Fibroblast of skin of right biceps (primary cell): ENCODE measurements at places on chromosomes 16 and 17.

DNA sequence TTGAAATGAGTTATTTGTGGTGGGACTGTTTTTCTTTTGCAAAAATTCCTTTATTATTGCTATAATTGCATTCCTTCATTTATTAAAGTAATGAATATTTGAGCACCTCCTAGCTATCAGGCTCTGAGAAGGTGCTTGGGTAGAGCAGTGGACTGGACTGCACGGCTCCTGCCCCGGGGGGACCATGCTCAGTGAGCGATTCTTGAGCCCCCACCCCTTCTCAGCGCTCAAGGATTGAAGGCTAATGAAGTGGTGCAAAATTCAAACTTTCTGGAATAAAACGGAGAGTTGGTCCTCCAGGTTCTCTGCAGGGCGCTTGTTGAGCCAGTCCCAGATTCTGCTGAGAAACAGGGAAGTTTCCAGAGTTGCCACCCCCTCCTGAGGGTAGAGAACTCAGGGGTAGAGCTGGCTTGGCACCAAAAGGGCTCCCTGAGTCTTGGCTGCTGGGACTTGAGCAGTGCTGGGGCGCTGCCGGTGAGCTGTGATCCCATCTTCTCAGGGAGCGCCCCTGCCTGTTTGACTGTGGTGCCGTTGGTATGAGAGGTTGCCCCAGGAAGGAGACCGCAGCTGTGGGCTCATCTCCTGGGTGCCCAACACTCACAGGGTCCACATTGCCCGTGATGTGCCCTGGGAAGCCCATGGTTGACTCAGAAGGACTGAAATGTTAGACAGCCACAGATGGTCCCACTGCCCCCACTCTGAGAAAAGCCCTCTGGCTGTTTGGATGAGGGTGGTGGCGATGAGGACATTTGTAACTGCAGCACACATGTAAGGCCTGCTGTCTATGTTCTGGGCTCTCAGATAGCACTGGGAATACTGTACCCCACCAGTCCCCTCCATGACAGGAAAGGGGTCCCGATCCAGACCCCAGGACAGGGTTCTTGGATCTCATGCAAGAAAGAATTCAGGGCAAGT is 20.0 kb downstream of the KSR1 start:
- DNase-seq, result no peak

DNA sequence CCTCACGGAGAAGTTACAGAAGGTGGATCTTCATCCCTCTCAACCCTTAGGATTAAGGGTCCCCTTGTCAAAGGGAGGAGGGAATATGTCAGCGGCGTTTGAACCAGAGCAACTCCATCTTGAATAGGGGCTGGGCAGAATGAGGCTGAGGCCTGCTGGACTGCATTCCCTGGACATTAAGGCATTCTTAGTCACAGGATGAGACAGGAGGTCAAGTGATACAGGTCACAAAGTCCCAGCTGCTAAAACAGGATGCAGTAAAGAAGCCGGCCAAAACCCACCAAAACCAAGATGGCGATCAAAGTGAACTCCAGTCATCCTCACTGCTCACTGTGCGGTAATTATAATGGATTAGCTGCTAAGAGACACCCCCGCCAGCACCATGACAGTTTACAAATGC is 36.7 kb downstream of the RBFOX3 start:
- no peak for DNase-seq

DNA sequence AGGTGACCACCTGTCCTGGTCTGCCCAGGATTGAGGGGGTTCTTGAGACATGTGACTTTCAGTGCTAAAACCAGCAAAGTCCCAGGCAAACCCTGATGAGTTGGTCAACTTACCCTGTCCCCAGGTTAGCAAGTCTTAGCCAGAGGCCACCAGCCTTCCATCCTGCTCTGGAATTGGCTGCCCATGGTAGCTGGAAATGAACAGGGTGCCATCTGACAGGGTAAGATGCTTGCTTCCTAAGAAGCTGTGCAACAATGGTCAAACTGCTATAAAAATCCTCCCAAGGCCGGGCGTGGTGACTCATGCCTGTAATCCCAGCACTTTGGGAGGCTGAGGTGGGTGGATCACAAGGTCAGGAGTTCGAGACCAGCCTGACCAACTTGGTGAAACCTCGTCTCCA is 22.8 kb upstream of the MTMR4 start:
- DNase-seq, result no peak

DNA sequence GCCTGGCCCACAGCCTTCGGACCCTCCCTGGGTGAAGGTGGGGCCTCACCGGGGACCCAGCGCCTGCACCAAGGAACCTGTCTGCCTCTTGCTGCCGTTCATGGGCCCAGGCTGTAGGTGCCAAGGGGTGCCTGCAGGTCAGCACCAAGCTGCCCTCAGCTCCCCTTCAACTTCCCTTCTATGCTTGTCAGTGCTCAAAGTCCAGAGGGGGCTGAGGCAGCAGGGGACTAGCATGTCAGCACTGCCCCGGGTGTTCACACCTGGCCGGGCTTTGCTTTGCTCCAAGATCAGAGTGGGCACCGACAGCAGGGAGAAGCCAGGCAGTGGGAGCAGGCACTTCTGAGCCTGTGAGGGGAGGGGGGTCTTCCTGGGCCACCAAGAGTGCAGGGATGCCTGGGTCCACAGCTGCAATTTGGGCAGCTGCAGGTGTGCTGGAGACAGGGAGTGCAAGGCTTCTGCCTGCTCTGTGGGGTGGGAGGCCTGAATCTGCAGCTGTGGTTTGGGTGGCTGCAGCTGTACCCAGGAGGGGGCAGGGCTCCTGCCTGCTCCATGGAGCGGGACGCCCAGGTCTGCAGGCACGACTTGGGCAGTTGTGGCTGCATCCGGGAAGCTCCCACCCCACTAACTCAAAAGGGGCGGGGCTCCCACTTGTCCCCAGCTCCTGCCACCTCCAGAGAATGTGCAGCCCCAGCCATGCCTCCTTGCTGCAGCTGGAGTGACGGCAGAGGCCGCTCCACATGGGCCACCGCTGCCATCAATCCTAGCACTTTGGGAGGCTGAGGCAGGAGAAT is 27.6 kb upstream of the PRM1 start:
- no peak for DNase-seq

GRCh38 chr17:38742411-38743308 is 5.5 kb downstream of the PCGF2 start:
- DNase-seq, result peak; percentile 93

DNA sequence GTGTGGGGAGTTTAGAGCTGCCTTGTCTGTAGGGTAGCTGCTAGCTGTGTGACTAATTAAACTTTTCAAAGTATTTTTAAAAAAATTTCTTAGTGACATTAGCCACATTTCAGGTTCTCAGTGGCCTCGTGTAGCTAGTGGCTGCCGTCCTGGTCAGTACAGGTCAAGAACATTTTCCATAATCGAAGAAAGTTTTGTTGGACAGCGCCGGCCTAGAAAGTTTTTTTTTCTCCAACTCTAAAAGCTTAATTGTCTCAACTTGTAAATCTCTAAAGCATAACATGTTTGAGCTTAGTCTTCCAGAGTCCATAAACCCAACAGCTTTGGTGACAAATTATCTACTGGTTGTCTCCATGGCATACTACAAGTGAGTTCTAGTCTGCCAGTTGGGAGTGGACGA is 4.3 kb downstream of the AKAP1 start:
- no peak for DNase-seq

- peak; percentile 68 for DNase-seq
Observed at GRCh38 chr17:63675607-63676546, 24.0 kb downstream of the LIMD2 start.

DNA sequence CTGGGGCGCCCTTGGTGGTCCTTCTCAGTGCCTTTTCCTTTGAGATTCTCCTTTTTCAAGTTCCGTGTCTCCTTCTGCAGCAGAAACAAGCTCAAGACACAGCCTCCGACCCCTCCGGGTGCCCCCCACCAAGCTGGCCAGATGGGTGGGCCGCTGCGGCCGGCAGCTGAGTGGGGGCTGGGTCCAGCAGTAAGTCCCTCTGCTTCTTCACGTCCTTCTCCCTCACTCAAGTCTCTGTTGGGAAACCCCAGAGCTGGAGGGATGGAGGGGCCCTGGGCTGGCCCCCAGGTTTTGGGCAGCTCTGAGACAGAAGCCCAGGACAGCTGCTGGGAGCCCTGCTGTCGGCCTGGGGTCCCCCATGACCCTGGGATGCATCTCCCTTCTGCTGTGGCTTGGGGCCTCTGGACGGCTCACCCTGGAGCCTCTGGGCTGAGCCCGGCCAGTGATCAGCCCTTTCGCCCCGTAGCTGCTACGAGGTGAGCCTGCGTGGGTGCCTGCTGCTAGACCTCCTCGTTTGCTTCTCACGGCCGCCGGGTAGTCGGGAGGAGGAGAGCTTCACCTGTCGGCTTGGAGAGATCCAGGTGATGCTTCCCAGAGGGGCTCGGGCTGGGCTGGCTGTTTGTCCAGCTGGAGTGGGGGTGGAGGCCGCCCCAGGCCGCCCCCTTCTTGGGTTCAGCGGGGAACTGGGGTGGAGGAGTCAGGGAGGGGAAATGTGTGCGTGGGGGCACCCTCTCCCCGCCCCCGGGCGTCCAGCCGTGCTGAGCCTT is 10.7 kb downstream of the ENGASE start:
- DNase-seq, result no peak

GRCh38 chr17:44266402-44267164 is 1.4 kb downstream of the SLC4A1 start:
- no peak for DNase-seq

DNA sequence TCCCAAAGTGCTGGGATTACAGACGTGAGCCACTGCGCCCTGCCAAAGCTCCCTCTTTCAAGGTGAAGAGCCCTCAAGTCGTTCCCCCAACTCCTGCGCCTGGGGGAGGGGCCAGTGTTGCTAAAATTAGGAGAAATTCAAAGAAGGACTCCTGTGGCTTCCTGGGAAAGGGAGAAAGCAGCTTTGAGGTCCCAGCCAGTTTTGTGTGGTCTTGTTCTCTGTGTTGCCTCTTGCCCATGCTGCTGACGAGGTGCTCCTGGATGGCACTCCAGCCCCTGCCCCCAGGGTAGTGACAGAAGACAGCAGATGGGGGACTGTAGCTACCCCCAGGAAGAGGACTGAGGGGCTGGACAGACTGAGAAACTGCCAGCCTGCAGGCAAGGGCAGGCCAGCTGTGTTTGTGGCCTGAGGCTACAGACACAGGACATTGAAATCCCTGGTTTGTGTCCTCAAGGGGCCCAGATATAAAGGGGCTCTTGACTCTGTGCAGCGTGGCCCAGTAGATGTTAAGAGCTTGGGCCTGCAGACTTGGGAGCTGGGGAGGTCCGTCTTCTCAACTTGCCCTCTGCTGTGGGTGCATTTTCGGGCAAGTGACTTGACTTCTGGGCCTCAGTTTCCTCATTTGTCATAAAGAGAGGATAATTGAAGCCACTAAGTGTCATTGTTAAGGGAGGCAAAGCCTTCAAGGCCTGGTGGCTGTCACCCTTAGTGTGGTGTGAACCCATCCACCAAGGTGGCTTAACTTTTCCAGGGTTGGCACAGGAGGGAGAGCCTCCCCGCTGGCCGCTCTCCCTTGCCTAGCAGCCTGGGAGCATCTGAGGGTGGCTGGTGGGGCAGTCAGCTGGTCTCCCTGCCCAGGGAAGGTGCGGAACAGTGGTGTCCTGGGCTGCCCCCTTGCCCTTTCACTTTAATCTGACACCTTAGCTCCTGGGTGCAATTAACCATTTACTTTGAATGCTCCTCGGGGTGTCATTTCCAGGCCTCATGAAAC is 4.1 kb downstream of the UBALD2 start:
- no peak for DNase-seq

- DNase-seq, result peak; percentile 94
Observed at GRCh38 chr17:66540131-66540781, 237.8 kb downstream of the PRKCA start.

- peak; percentile 68 for DNase-seq
Observed at GRCh38 chr17:43740541-43740940, 18.1 kb downstream of the SOST start.

DNA sequence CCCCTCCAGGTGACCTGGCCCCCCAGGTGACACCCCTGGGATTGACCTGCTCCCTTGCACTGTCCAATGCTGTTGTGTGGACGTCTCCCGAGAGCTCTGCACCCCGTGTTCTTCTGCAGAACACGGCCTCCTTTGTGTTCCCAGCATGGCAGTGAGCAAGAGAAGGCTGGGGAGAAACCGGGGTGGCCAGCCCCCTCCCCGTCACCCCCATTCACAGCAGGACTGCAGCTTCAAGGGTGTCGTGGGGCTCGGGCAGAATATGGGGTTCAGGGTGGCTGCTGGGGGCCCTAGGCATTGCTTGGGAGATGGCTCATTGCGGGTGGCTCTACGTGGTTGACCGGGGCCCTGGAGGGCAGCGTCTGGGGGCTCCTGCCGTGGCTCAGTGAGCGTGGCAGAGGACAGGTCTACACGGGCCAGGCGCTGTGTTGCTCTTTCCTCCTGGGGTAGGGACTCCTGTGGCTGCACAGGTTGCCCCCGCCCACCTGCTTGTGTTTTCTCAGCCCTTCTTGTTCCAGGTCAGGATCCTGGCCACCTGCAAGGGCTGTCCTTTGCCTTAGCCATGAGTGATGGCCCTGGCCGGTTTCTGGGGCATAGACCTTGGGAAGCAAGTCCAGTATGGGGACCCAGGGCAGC is 12.5 kb downstream of the GSE1 start:
- DNase-seq, result no peak

GRCh38 chr16:57306676-57307341 is 22.3 kb upstream of the PLLP start:
- DNase-seq, result no peak

GRCh38 chr16:75228143-75228976 is 9.6 kb downstream of the CTRB1 start:
- DNase-seq, result no peak

DNA sequence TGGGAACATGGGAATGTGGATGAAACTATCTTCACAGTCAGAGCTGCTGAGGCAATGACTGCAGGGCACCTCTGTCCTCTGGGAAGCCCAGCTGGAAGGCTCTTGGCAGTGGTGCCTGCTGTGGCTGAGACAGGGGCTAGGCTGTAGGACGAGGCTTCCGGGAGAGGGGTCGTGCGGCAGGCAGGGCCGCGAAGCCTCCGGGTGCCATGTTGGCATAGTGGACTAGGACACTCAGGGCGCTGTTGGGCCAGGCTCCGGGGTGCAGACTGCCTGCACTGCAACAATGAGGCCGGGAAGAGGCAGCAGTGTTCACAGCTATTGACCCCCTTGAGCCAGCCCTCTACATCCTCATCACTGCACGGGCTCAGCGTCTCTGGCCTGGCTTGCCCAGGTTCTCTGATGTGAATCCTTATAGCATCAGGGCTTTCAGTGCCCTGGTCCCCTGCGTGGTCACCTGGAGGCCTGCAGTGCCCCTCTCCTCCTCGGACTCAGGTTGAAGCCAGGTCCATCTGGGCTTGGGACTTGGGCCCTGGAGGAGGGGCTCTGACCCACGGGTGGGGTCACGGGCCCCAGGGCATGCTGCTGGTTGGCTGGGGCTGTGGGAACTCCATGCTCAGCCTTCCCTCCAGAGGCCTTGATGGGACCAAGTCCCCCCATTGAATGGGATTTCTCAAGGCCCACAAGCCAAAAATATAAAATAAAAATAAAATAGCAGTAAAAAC is 91.6 kb downstream of the TNFRSF13B start:
- DNase-seq, result no peak

GRCh38 chr16:74939688-74940087 is 45.2 kb downstream of the WDR59 start:
- DNase-seq, result no peak
